ENCODE measurements at places on chromosomes 2 and 18. TPM values are rescaled to one million over a fixed set of nuclear protein-coding genes. Genes with fewer than 3 reads are reported as not detected.

Gene ZNF892
- not detected for total RNA-seq

Gene BOLL
- total RNA-seq: not detected

Gene CYP27A1
- 2.4 TPM for total RNA-seq

Gene CREB1
- total RNA-seq: 31.8 TPM

Gene EVA1A
- total RNA-seq: not detected

Gene ABCB11
- not detected for total RNA-seq

Gene RAB12
- 21.8 TPM for total RNA-seq

Gene C2orf15
- 4.9 TPM for total RNA-seq

Gene C2orf80
- total RNA-seq: not detected

Gene IL1R2
- 3.9 TPM for total RNA-seq

Gene ADD2
- 0.71 TPM for total RNA-seq

Gene TAF4B
- total RNA-seq: 7.8 TPM

Gene SERTAD2
- total RNA-seq: 6.1 TPM

Gene SNRNP200
- total RNA-seq: 86.3 TPM

Gene REG1B
- total RNA-seq: not detected

Gene CAPN14
- not detected for total RNA-seq

Gene ALLC
- total RNA-seq: not detected

Gene COL3A1
- total RNA-seq: not detected

Gene NABP1
- total RNA-seq: 7.4 TPM

Gene INHA
- total RNA-seq: not detected

Gene C1D
- total RNA-seq: 13.8 TPM

Gene CCBE1
- not detected for total RNA-seq

Gene DCAF17
- 4.4 TPM for total RNA-seq

Gene MRO
- total RNA-seq: not detected

Gene TMEM163
- not detected for total RNA-seq

Gene REG3G
- not detected for total RNA-seq

Gene GBX2
- total RNA-seq: not detected

Gene TNFAIP6
- not detected for total RNA-seq

Gene ARHGEF4
- total RNA-seq: 0.13 TPM

Gene FSHR
- total RNA-seq: not detected

Gene OTOS
- total RNA-seq: not detected

Gene COL4A4
- total RNA-seq: not detected

Gene CPLX4
- total RNA-seq: not detected

Gene ZC3H6
- 0.50 TPM for total RNA-seq

Gene CIB4
- total RNA-seq: not detected

Gene TUBA4B
- total RNA-seq: not detected

Gene CELF4
- not detected for total RNA-seq

Gene MYL1
- total RNA-seq: not detected

Gene LYG1
- 0.08 TPM for total RNA-seq

Gene LYG2
- total RNA-seq: not detected

Gene DPYSL5
- total RNA-seq: not detected
